Epithelial cell of alveolus of lung (primary cell): ENCODE measurements at places on chromosomes 4 and X. TPM values are rescaled to one million over a fixed set of nuclear protein-coding genes. Genes with fewer than 3 reads are reported as not detected.

The CCKAR gene
- not detected in 2 replicates for total RNA-seq

The PTPN13 gene
- 14.1 and 40.3 TPM in 2 replicates for total RNA-seq

The SSX1 gene
- not detected in 2 replicates for total RNA-seq

The MAGEB4 gene
- total RNA-seq, result not detected in 2 replicates

The TMEM255A gene
- total RNA-seq, result 0.24 and 0.65 TPM in 2 replicates
